ENCODE measurements at places on chromosomes 4 and X. TPM values are rescaled to one million over a fixed set of nuclear protein-coding genes. Genes with fewer than 3 reads are reported as not detected.

Gene PDCL2
- polyA plus RNA-seq, result not detected

Gene F9
- polyA plus RNA-seq, result not detected

Gene XG
- polyA plus RNA-seq, result 0.33 TPM

Gene ARR3
- polyA plus RNA-seq, result not detected

Gene CCSER1
- polyA plus RNA-seq, result 0.11 TPM

Gene TECRL
- polyA plus RNA-seq, result not detected

Gene MAGEA8
- not detected for polyA plus RNA-seq

Gene RHOH
- polyA plus RNA-seq, result 2.5 TPM

Gene PCSK1N
- 3.6 TPM for polyA plus RNA-seq

Gene ASB5
- not detected for polyA plus RNA-seq

Gene MAGEB17
- 0.53 TPM for polyA plus RNA-seq

Gene UGT2A1
- not detected for polyA plus RNA-seq

Gene TASL
- polyA plus RNA-seq, result not detected

Gene ADH1A
- not detected for polyA plus RNA-seq

Gene KCNIP4
- polyA plus RNA-seq, result not detected

Gene CRMP1
- polyA plus RNA-seq, result 131 TPM

GRCh38 chrX:32153585-32153984 lies 1057.8 kb downstream of the DMD start:
- DNase-seq, result no peak

GRCh38 chrX:50700921-50701320 lies 113.1 kb downstream of the SHROOM4 start:
- DNase-seq, result no peak

DNA sequence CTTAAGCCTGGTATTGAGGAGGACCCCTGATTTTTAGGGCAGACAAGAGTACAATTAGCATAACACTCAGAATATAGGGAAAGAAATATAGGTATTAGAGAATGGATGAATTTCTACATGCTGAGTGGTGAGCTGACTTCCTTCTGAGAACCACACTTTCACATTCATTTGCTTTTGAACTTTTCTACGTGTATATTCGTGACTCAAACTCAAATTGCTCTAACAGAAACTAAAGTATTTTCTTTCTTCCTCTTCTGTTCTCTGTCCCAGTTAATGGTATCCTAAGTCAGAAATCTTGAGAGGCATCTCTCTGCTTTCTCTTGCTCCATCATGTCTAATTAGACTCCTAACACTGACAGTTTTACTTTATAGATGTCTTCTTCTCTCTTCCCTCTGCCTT lies 103.2 kb upstream of the CITED1 start:
- no peak for DNase-seq

DNA sequence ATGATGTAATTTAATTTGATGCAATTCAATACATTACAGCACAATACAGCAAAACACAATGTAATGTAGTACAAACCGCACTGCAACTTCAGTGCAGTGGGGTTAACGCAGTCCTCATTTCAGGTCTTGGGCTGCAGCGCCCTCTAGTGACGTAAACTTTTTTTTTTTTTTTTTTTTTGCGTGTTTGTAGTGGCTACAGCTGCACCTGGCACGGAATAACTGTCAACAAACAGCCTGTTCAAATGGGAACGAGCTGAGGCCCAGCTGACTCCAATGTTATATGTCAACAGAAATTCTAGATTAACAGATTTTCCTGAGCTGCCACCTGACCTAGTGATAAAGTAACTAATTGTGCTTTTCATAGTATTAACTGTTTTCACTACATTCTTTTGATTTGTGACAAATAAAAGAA lies 33.5 kb upstream of the RASSF6 start:
- no peak for DNase-seq

- no peak for DNase-seq
Observed at GRCh38 chr4:150078579-150079080, 385 bp downstream of the DCLK2 start.

GRCh38 chr4:112109360-112110058 lies 35.7 kb upstream of the FAM241A start:
- no peak for DNase-seq

- no peak for DNase-seq
Observed at GRCh38 chrX:42696536-42697124, 81.3 kb downstream of the PPP1R2C start.

GRCh38 chr4:131302108-131302507 lies 1847.0 kb upstream of the PCDH10 start:
- DNase-seq, result no peak

- no peak for DNase-seq
Observed at GRCh38 chr4:83548151-83548905, 12.4 kb downstream of the GPAT3 start.

GRCh38 chr4:168503652-168504362 lies 7.0 kb downstream of the PALLD start:
- no peak for DNase-seq

DNA sequence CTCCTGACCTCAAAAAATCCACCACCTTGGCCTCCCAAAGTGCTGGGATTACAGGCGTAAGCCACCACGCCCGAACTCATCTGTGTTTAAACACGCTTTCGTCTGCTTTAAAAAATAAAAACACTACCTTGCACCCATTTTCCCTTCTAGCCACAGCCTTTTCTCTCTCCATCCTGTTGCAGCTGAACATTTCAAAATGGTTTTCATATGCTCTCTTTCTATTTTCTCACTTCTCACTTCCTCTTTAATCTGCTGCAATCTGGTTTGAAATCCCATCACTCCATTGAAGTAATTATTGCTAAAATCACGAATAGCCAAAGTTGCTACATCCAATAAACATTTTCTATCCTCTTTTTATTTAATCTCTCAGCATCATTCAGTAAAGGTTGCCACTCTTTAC lies 70.0 kb downstream of the DCHS2 start:
- no peak for DNase-seq

GRCh38 chr4:72513227-72513626 lies 55.8 kb downstream of the ADAMTS3 start:
- no peak for DNase-seq

DNA sequence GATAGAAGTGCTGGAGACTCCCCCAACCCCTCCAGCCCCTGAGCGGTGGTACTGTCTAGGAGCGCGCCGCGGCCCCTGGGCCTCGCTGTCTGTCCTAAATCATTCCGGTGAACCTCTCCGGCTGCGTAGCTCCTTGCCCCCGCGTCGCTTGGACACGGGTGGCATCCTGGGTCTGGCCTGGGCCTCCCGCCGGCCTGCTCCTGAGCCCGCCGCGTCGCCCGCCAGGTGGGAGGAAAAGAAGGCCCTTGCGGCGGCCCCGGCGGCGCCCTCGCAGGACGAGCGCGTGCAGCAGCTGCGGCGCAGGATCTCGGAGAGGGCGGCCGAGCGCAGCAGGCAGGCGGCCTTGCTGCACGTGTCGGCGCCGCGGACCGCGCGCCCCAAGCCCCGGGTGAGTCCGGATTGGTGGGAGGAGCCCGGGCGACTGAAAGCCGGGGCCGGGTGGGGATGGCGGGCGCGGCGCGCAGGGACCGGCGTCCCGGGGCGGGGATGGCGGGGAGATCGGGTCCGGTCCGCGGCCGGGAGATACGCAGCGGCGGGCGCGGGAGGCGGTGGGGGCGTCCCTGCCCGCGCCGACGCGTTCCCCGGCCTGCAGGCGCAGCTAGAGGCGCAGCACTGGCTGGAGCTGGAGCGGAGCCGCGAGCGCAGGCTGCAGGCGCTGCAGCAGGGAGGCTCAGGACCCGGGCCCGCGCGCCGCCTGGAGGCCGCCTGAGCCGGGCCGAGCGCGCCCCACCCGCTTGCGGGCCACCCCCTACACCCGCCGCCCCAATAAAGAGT lies 6.5 kb upstream of the RNF4 start:
- no peak for DNase-seq

- DNase-seq, result no peak
Observed at GRCh38 chr4:101972791-101973190, 182.3 kb downstream of the BANK1 start.

DNA sequence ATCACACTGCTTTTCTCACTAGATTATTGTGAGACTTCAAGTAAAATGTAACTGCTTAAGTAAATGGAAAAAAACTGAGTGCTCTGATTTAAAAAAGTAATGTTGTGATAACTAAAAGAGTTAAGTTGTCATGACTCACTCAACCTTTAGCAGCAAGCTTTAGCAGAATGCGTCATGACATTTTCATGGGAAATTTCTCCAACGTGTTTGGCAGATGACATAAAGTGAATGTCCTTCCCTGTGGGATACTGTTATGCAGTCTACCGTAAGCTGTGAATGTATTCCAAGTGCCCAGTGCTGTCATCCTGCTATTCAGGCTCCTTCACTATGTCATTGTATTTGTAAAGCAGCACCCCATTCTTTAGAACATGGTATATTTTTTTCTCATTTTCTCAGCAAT lies 136.2 kb downstream of the CPXCR1 start:
- no peak for DNase-seq

- DNase-seq, result no peak
Observed at GRCh38 chr4:211033-211511, 86.8 kb downstream of the ZNF718 start.

DNA sequence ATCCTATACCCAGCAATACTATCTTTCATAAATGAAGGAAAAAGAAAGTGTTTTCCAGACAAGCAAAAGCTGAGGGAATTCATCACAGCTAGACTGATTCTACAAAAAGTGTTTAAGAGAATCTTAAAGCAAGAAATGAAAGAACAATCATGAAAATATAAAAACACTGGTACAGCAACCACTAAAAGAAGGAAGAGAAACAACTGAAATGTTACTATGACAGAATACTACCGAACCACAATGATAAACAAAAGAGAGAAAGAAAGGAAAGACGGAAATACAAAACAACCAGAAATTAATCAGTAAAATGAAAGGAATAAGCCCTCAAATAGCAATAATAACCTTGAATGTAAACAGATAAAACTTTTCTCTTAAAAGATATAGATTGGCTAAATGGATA lies 110.8 kb upstream of the AFF2 start:
- no peak for DNase-seq

DNA sequence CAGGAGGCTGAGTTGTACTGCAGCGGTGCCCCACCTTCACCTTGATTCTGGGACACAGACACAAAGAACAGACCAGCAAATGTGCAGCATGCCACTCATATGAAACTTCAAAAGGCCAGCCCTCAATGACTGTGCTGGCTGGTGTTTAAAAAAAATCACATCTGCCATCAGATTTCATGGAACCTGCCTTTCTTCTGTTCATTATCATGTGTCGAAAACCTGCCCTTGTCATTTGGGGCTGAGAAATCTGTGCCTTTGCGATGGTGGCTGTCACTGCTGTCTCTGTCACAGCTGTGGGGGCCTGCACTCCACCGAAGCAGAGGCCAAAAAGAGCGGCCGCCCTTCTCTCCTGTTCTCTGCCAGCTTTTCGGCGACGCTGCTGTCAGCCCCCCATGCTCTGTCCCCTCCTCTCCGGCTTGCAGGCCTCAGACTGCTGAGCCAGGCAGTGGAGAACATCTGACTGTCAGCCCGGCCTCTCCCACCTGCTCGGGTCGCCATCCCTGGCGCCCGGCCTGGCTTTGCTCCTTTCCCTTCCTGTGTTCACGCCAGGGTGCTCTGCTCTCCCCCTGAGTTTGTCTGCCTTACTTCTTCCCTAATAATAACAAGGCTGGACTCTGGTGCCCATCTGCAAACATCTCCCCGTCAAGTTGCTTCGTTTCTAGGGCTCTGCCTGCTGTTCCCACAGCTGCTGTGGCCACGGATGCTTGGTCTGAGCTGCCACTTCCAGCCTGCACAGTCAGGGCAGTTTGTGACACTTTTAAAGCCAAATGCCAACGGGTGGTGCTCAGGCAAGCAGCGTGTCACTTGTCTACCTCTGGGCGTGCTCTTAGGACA lies 355.2 kb downstream of the UNC5C start:
- DNase-seq, result no peak

- no peak for DNase-seq
Observed at GRCh38 chrX:110143454-110144210, 140.7 kb downstream of the TMEM164 start.

GRCh38 chr4:153728151-153728550 lies 31.7 kb downstream of the RNF175 start:
- DNase-seq, result no peak

GRCh38 chr4:40581254-40582140 lies 48.2 kb downstream of the RBM47 start:
- DNase-seq, result no peak

GRCh38 chrX:85627363-85627762 lies 247.9 kb upstream of the POF1B start:
- no peak for DNase-seq

- no peak for DNase-seq
Observed at GRCh38 chrX:9865804-9866472, 79.7 kb downstream of the SHROOM2 start.

- DNase-seq, result no peak
Observed at GRCh38 chrX:130877892-130878341, 25.1 kb downstream of the ENOX2 start.

DNA sequence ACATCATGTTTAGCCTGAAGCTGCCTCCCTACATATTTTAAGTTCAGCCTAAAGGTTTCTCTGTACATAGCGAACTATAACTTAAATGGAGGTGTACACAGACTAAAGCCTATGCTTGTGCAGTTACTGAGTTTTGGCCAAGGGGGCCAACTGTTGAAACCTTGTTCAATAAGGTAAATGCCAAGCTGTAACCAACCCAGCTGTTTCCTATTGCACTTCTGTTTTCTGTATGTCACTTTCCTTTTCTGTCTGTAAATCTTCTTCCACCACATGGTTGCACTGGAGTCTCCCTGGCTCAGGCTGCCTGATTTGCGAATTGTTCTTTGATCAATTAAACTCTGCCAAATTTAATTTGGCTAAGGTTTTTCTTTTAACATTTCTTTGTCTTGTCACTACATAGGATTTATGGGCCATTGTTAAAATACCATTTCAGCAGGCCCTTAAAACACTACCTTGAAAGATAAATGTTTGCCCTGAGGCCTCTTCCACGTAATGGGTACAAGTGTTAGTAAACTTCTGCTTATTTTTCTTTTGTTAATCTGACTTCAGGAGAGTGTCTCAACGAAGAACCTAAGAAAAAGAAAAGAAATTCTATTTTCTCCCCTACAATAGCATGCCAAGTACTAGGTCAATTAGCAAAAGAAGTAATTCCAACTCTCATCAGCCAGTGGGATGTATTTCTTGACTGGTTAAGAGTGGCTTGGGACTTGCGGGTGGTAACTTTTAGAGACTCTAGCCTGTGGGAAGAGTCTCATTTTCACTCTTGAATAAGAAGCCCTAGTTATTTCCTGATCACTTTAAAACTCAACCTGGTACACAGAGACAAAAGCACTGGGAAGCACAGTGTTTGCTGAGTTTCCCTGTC lies 45.7 kb upstream of the PRSS12 start:
- DNase-seq, result no peak

DNA sequence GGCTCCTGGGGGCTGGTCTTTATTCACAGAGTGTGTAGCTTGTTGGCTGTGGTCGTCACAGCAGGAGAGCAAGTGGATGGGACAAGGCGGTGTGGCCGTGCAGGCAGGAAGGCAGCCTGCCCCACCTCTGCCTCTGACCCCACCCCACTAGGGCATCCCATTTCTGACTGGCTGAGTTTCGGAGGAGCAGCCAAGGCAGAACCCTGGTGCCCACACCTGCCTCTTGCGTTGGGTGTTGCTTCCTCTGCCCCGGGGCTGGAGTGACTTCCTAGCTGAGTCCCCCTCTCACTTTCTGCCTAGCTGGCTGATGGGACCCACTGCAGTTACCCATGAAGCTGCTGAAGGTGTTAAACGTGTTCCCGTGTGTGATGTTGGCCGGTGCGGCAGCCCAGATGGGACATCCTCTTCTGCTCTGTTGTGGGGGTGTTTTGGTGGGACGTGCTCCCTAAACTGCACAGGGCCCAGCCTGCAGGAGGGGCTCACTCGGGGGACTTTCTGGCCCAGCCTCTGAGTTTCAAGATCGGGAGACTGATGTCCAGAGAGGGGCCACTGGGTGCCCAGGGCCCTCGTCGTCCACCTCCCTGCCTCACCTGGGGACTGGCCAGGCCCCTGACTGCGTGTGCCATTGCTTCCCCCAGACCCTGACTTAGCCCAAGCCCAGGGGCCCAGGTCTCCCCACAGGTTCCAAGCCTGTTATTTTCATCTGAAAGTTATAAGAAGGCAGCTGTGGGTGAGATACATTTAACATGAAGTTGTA lies 101.5 kb downstream of the PSAPL1 start:
- no peak for DNase-seq
